Stimulated activated CD8-positive, alpha-beta memory T cell treated with anti-CD3 and anti-CD28 coated beads, Interleukin-2, amount 100 ng/mL, for 1 hour (primary cell): ENCODE measurements at places on chromosomes 7 and 10.
A peak's percentile ranks its signal among the peaks of the same experiment; 100 is the strongest.

DNA sequence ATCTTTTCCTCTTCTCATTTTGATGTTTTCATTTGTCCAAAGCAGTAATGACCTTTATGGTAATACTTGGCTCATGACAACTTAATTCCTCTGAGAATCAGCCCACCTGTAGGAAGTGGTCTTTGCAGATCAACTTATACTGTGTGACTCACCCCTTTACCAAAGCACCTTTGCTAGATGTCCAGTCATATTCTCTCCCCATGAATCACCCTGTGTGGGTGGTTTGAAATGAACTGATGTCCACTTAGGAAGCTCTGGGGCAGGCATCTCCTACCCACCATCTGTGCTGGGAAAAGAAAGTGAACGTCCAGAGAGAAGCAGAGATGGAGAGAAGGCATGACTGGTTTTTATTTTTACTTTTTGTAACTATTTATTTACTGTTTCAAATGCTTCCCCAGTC lies 410.3 kb downstream of the KIF20B start:
- DNase-seq, result no peak

DNA sequence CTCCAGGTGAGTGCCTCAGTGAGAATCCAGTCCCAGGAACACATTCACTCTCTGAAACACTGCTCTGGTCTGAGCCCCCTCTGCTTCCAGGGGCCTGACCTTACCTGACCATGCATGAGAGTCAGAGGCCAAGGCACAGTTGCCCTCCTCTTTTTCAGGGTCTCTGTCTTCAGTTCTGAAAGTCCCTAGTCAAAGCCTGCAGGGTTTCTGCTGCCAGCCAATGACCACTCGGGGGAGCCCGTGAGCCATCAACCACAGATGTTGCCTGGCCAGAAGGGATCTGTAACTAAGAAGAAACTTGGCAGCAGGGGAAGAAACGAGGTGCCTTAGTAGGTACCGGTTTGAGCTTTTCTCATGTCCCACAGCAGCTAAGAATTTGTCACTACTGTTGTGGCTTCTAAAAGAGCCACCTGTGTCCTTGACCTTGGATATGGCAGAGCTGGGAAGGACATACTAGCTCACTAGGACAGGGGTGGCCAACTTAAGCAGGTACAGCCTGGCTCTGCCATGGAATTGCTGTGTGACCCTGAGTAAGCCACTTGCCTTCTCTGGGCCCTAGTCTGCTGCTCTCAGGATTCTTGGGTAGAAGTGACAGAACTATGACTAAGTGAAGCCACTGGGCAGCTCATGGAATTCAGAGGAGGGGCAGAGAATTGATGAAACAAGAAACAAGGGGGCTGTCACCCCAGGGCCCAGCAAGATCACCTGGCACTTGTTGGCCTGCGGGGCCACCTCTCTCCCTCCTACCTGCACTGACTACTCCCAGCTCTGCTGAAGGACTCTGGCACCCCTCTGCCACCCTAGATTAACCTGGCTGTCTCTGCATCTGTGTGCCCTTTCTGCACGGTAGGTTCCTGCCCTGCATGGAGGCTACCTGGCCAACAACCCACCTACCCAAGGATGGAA lies 83.8 kb upstream of the GPR26 start:
- DNase-seq, result peak; percentile 22

DNA sequence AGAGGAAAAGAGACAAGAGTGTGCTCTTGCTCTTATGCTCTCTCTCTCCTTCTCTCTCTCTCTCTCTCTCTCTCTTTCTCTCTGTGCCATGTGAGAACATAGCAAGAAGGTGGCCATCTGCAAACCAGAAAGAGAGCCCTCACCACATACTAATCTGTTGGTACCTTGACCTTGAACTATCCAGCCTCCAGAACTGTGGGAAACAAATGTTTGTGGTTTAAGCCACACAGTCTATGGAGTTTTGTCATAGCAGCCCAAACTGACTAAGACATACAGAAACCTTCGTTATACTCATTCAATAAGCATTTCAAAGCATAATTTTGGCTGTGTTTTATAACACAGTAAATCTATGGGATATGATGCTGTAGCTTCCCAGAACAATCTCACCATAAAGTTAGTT lies 56.4 kb upstream of the PLPP4 start:
- no peak for DNase-seq

- DNase-seq, result no peak
Measured at GRCh38 chr10:51203359-51203758, 129.1 kb downstream of the PRKG1 start.

GRCh38 chr7:96670338-96671289 lies 39.0 kb downstream of the SEM1 start:
- DNase-seq, result no peak

- DNase-seq, result no peak
Measured at GRCh38 chr7:69545175-69545574, 53.1 kb upstream of the AUTS2 start.

GRCh38 chr10:77789861-77790260 lies 136.7 kb downstream of the DLG5 start:
- no peak for DNase-seq

DNA sequence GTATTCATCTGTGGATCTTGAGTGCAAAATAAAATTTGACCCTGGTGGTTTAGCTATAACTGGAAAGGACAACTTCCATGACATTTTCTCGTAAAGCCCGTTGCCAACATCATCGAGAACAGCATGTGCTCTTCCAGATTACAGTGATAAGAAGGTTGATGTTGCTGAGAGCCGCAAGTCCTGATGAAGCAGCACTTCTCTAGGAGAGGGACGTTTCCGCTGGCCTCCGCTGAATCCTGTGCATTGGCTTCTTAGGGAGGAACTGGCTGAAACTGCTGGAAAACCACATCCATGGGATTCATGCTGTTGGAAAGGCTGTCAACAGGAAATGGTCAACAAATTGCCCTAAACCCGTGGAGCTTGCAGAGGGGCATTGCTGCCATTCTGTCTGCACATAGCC lies 21.4 kb upstream of the ABCB5 start:
- DNase-seq, result no peak

DNA sequence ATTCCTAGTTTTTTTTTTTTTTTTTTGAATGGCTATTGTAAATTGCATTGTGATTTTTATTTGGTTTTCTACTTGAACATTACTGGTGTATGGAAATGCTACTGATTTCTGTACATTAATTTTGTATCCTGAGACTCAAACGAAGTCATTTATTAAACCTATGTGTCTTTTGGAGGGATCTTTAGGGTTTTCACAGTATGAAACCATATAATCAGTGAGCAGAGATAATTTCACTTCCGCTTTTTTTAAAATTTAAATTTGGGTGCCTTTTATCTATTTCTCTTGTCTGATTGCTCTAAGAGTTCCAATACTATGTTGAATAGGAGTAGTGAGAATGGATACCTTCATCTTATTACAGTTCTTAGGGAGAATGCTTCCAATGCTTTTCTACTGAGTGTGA lies 102.7 kb downstream of the ZWINT start:
- no peak for DNase-seq

GRCh38 chr10:106874604-106874889 lies 290.0 kb downstream of the SORCS1 start:
- DNase-seq, result no peak

GRCh38 chr10:35447693-35448407 lies 111.5 kb downstream of the CCNY start:
- DNase-seq, result no peak

GRCh38 chr7:115477193-115477651 lies 553.3 kb downstream of the TFEC start:
- no peak for DNase-seq

GRCh38 chr7:83559887-83560286 lies 89.1 kb downstream of the SEMA3E start:
- no peak for DNase-seq
